Effector CD4-positive, alpha-beta T cell (primary cell): ENCODE measurements at places on chromosomes 5 and 9.

DNA sequence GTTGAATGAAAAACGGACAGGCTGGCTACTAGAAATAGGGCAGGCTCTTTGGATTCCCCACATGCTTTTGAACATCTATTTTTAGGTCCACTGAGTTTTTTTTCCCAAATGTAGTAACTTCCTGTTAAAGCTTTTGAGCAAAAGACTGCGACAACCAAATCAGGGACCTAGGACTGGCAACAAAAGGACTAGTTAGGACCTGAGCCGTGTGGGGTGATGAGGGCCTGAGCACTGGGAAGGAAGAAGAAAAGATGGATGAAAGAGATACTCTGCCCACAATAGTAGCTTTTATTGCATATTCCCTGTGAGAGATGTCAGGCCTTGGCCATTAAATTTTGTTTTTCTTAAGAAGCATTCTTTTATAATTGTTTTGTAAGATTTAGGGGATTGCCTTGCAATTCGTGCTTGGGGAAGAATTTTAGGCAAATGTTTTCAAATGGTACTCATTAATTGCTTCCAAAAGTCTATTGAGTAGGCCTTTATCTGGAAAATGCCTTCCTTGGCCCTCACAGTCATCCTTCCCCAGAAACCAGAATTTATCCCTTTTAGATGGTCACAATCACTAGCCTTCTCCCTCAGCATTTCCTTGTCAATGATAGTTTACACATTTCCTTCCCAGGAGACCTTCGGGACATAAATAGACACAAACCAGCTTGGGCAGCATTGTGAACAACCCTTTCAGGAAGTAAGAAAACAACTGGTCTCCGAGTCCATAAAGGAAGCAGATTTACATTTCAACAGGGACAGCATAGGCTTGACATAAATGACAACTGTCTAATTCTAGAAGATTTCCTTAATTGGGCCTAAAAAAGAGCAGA lies 166.5 kb downstream of the RMI1 start:
- no peak for DNase-seq

GRCh38 chr9:33818847-33819500 lies 2.0 kb downstream of the UBE2R2 start:
- no peak for DNase-seq

DNA sequence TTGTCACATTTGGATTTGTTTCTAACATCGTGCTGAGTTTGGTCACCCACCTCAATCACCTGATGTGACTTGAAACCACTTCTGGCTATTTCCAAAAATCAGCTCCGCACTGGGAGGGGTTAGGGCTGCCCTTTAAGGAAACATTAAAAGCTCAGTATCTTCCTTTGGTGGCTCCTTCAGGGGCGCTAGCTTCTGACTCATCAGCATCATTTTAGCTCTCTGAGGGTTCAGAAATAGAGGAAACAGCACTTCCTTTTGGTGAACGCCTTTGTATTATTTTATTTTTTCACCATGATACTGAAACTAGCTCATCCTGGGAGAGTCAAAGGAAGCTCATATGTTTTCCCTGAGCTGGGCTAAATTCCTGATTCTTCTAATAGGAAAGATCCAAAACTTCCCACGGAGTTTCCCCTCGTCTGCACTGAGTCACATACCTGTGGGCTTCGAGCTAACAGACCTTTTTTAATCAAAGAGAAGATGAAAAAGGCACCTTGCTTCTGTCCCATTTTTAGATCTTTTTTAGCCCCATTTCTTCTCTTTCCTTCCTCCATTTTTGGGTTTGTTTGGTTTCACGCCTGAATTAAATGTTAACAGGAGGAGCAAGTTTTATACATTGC lies 48.2 kb downstream of the ROPN1L start:
- no peak for DNase-seq

- DNase-seq: no peak
Measured at GRCh38 chr5:83172011-83172410, 94.7 kb downstream of the XRCC4 start.

DNA sequence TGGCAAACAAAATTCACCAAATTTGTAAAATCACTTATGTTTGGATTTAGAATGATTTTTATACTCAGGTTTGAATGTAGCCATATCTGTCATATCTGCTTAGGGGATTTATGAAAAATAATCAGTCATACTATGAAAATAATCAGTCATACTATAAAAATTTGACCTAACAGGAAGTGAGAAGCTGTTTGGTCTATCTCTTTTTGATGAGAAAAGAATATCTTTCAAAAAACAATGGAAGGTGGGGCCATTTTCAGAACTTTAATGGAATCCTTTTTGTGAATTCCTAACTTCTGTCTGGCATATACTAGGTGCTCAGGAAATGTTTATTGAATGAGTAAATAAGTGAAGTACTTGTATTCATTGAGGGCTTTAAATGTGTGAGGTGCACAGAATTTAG lies 70.1 kb downstream of the CWC27 start:
- DNase-seq: no peak

- no peak for DNase-seq
Measured at GRCh38 chr5:43804041-43804440, 201.1 kb downstream of the NNT start.

- no peak for DNase-seq
Measured at GRCh38 chr5:139394654-139395566, at the start of gene PROB1. Gene PROB1, minus strand, starts transcription at chr5:139395104. Its CDS starts 23 bp downstream, at chr5:139395081.

DNA sequence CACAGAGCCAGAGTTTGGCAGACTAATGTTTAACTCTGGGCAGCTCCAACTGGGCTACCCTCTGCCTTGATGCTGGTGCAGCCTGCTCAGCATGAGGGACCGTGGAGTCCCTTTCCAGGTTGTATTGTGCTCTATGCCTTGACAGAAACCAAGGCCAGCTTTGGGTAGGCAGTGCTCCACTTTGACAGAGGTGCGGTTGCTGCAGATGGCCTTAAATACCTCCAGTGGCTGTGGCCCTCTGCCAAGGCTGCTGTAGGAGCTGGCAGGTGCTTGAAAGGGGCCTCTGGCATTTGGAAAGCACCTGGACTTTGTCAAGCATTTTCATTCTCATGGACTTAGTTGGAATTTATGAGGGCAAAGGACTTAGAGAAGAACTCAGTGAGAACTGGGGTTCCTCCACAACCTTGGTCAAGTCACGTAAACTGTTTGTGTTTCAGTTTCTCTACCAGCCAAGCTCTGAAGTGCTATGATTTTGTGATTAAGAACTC lies 249.7 kb upstream of the ZNF462 start:
- no peak for DNase-seq

DNA sequence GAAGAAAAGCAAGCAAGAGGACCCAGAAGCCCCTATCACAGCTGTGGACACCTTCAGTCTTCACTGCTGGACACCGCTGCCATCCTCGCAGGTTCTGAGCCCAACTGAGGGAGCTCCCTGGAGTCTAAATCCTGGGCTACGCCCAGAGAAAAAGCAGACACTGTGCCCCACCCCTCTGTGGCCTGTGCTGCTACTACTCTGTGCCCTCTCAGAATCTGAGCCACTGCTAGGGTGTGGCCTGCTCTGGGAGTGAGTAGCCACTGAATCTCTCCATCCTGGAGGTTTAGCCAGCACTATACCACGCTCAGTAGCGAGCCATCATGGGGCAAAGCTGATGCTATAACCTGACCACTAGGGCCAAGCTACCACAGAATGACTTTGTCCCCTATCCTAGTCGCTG lies 338.2 kb downstream of the NPR3 start:
- no peak for DNase-seq

DNA sequence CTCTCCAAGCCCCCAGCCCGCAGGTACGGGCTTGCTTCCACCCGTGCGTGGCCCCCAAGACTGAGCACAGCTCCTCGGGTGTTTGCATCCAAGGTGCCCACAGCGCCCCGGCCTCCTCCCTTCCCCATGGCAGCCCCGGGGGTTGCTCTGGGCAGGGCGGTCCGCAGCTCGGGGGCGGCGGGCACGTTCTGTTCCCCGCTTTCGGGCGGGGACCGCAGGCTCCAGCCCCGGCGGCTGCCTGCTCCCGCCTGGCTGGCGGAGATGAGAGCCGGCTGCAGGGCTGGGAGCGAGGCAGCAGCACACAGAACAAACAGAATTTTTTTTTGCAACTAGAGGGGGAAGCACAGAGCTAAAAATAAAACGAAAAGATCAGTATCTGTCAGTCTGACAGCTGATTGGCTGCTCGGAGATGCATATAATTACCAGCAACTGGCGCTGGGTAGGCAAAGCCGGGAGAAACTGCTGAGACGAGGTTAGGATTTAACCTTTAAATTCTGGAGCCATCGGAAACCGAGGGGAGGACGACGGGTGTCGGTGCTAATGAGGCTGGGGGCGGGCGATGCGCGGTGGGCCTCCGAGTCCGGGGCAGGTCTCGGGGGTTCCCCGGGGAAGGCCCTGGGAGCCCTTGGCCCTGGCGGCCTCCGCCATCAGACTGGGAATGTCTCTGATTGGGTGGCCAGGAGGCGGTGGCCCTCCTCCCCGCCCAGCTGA lies 142.7 kb upstream of the IER5L start:
- DNase-seq: peak; percentile 33

DNA sequence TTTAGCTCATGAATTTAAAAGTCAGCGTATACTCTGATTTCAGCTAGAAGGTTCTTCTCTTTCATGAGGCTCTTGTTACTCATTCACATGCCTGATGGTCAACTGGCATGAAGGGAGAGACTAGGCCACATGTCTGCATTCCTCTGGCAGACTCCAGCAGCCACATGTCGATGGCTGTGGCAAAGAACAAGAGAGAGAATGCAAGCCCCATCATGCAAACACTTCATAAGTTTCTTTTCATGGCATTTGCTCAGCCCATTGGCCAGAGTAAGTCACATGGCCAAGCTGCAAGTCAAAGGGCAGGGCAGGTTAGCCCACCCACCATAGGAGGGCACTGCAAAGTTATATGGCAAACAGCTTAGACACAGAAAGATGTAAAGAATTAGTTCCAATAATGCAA lies 5.4 kb downstream of the KCNV2 start:
- no peak for DNase-seq

DNA sequence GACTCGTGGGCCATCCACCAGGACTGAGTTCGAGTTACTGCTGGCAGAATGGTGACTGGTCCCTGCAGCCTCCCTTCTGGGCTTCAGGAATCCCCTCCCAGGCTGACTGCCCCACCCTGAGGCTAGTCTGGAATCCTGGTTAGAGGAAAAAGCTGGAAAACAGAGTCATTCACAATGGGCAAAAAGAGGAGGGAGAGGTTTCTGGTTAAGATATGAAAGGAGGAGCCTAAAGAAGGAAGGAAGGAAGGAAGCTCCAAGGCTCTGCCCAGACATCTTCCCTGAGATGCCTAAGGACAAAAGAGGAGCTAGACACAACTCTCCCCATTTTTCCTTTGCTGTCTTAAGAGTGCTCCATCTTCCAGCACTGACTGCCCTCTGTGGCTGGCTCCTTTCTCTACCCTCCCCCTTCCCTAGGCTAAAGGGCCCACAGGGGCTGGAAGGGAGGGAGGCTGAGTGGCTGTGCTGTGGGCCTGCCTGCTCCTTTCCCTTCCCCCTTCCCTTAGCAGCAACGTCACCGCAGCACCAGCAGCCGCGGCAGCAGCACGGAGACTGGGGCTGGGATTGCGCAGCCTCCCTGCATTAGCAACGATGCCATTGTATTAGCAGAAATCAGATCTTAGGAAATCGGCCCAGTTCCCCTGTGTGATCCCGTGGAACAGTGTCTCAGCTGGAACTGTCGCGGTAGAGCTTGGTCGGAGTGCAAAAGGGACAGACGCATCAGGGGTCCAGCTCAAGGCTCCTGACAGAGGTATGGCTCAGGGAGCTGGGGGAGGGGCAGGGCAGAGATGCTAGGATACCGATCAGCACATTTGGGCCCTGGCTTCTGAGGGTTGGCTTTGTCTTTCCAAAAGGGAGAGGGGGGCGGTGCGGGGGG lies 48.7 kb downstream of the RUSC2 start:
- DNase-seq: no peak
